ENCODE measurements at places on chromosomes 7 and 10.

GRCh38 chr10:73648975-73649829 lies 6.6 kb downstream of the SYNPO2L start:
- no peak for DNase-seq

DNA sequence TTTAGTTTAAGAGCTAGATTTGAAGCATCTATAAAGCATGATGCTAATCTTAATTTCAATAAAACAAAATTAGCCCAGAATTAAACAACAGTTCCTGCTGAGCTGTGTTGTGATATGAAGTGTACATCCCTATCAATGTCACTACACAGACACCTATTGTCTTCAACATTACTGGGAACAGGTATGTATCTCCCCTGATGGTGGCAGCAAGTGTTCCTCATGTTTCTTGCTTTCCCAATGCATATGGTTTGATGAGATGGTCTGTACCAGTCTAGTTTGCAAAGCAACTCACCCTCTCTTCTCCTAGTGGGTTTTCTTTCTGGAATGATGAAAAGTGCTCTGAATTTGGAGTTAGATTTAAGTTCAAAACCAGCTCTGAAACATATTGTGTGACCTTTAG lies 38.1 kb downstream of the TSPAN12 start:
- DNase-seq: no peak

DNA sequence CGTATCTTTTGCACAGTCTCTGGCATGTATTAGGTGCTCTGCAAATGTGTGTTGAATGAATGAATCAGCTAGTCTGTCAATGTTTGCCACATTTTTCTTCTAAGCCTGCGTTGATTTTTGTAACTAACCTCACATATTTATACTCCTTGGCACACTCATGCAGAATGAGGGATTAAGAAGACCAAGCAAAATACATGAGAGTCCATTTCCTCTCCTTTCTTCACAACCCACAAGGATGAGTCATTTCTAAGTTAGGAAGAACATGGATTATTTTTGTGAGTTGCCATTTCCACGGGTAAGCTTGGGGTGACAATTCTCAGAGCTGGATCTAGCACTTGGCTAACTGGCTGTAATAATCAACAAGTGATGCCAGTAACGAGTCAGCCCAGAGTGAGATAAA lies 158.8 kb downstream of the TWIST1 start:
- DNase-seq: no peak

DNA sequence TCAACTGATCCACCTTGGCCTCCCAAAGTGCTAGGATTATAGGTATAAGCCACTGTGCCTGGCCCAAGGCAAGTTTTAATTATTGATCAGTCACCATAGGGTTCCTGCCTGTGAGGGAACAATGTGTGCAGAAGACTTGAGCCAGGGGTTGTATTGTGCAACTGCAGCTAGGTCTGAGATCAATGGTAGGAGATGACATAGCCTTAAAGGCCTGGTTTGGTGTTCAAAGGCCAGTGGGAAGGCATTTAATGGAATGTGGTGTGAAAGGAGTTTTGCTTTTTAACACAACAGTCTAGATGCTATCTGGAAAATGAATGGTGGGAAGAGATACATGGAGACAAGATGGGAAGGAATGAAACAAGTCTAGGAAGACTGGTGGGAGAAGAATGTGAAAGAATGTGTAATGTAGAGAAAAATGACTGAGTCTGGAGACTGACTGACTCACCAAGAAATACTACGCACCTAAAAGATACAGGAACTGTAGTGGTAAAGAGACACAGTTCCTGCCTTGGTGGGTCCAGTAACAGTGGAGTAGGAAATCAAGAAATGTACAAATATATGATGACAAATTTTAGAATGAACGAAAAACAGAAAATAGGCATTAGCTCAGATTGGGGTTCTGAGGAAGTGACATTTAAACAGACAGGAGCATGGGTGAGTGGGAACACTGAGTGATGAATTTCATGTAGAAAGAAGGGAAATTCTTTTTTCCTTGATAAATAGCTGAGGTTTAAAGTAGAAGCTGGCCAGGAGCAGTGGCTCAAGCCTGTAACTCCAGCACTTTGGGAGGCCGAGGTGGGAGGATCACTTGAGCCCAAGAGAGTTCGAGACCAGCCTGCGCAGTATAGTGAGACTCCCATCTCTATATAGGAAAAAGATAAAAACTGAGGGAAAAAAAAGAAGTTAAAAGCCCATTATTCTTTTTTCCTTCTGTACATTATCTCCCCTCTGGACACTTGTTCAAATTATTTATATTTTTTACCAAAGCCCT lies 9.4 kb downstream of the HNRNPF start:
- no peak for DNase-seq

- DNase-seq: no peak
Observed at GRCh38 chr10:60778971-60779796, 906 bp downstream of the CDK1 start.

DNA sequence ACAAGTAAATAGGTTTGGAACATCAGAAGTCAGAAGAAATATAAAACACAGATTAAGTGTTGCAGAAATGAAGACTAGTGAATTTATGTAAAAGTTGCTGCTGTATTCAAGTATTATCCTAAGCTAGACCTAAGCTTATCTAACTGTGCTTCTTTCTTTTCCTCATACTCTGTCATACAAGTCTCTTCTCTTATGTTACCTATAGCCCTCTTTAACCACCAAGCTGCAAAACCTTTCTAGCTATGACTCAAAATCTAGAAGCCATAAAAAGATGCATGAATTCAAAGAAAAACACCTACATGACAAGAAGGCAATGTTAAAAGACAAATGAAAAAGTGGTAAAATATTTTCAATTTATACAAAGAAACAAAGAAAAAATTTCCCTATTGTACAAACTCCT lies 23.0 kb downstream of the DENND11 start:
- no peak for DNase-seq

GRCh38 chr10:33967606-33968120 lies 633.2 kb upstream of the NRP1 start:
- no peak for DNase-seq

DNA sequence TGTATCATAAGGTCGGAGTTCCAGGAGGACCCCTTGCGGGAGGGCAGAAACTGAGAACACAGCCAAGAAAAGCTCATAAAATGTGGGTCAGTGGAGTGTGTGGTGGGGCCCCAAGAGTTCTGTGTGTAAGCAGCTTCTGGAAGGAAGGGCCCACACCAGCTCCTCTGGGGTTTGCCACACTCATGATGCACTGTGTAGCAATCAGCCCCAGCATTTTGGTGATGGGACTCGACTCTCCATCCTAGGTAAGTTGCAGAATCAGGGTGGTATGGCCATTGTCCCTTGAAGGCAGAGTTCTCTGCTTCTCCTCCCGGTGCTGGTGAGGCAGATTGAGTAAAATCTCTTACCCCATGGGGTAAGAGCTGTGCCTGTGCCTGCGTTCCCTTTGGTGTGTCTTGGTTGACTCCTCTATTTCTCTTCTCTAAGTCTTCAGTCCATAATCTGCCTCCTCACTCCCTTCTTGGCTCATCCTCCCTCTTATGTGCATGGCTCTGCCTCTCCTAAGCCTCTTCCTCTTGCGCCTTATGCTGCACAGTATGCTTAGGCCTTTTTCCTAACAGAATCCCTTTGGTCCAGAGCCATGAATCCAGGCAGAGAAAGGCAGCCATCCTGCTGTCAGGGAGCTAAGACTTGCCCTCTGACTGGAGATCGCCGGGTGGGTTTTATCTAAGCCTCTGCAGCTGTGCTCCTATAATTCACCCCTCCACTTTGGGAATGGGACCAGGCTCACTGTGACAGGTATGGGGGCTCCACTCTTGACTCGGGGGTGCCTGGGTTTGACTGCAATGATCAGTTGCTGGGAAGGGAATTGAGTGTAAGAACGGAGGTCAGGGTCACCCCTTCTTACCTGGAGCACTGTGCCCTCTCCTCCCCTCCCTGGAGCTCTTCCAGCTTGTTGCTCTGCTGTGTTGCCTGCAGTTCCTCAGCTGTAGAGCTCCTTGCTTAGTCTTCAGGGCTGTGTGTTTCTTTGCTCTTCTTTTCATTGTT lies 17.8 kb downstream of the PRSS2 start:
- DNase-seq: no peak

GRCh38 chr7:91034459-91035368 lies 229.5 kb upstream of the FZD1 start:
- DNase-seq: no peak

DNA sequence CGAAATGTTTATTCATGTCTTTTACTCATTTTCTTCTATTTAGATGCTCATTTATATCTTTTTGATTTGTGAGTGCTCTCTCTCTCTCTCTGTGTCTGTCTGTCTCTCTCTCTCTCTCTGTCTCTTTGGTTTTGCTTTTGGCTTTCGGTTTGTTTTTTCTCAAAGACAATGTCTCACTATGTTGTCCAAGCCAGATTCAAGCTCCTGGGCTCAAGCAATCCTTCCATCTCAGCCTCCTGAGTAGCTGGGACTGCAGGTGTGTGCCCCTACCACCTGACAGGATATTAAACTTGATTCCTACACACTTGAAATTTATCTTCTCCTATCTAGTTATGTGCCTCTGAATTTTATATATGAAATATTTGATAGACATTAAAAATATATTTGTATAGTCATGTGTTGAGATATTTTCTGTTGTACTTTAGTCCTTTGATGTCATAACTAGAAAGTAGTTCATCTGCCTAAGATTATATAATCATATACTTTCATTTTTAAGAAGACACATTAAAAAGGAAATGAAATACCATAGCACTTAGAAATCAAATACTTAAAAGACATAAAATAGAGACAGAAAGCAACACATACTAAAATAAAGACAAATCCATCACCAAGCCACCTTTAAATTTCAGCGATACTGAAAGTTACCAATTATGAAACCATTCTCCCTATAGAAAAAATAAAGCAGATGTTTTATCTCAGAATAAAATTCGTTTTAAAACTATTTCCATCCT lies 68.1 kb upstream of the SFMBT2 start:
- DNase-seq: no peak

DNA sequence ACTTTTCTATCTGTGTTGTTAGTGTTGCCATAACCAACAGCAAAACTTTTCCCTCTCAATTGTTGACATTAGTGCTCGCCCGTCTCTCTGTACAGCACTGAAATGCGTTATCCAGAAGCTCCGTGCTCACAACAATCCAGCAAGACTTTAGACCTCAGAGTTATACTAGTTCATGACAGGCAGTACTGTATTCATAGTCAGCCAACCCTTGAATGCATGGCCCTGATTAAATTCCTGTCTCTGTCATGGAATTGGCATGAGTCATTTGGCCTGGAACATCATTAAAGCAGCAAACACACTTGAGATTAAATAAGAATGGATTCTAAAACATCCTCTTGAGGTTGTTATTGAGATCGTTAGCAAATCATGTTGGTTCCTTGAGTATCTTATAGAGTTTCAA lies 405.5 kb upstream of the C7orf33 start:
- DNase-seq: no peak

- no peak for DNase-seq
Observed at GRCh38 chr10:61286686-61287085, 166.5 kb downstream of the TMEM26 start.

DNA sequence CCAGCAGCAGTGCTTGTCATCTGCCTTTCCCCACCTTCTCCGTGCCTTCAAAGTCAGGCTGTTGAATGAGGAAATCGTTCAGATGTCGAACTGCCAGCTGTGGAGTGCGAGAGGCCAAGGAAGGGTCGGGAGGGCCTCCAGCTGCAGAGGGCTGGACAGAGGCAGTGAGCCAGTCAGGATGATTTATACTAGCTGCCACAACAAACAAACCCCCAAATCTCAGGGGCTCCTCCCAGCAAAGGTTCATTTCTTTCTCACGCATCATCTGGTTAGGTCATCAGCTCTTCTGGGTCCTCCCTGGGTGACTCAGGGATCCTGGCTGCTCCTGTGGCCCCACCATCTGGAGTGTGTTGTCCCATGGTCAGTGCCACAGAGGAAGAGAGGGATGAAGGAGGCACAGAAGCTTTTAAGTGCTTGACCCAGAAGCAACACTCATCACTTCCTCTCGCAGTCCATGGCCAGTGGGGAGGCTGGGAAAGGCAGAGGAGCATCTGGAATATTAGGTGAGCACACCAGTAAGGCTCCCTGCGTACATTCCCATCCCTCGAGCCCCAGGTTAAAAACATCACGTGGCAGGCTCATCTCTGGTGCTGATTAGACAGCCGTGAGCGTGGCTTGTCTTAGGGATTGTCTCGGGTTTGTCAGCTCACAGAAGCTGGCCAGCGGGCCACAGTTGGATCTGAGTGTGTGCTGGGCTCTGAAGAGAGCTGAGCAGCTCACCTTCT lies 140.7 kb downstream of the RGS10 start:
- DNase-seq: no peak

DNA sequence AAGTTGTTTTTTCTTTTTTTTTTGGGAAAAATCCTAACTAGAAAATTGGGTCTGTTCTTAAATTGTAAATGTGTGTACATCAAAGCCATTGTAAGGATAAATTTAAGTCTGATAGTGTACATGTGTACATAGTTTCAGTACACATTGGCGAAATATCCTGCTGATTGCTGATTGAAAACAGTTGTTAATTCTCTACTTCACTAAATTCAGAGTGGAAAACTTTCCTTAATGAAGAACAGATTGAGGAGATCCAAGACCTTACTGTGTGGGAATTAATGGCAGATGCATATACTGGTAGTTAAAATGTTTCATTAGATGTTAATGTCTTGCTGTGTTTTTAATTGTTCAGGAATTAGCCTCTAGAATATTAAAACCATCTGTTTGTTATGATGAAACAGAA lies 506.0 kb downstream of the AUTS2 start:
- no peak for DNase-seq

DNA sequence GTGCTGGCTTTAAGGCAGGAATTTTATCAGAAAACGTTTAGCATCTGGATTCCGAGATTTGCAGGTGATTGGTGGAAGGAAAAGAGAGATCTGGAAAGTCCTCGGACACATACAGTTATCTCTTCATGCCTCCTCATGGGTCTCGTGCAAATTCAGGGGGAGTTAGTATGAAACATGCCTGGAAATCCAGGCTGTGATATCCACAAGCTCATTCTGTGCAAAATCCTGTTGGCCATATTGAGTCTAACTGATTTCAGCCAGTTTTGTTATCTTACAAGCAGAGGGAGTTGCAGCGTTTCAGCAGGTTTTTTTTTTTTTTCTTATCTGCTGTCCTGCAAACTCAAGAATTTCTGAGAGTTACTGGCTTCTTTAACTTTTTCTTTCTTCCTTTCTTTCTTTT lies 411.5 kb downstream of the GALNT17 start:
- DNase-seq: no peak

DNA sequence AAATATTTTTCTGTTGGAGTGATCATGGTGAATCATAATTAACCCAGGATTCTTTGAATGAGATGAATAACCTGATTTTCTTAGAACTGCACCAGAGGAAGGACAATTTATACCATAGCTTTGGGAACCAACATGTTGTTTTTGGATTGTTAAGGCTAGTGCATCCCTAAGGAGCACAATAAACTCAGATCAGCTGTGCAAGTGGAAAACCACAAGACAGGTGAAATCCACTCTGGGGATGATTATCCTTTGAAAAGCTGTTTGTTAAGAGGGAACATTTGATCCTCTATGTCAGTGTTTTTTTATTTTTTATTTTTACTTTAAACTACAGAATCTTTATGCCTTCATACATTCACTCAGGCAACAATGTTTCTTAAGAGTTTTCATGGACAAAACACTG lies 232.1 kb upstream of the PCLO start:
- DNase-seq: no peak

GRCh38 chr7:114929570-114929969 lies 7.7 kb downstream of the MDFIC start:
- DNase-seq: no peak

GRCh38 chr7:17058568-17058967 lies 176.8 kb upstream of the AGR3 start:
- no peak for DNase-seq
